Effector memory CD4-positive, alpha-beta T cell (primary cell): ENCODE measurements at places on chromosomes 2 and 18.

DNA sequence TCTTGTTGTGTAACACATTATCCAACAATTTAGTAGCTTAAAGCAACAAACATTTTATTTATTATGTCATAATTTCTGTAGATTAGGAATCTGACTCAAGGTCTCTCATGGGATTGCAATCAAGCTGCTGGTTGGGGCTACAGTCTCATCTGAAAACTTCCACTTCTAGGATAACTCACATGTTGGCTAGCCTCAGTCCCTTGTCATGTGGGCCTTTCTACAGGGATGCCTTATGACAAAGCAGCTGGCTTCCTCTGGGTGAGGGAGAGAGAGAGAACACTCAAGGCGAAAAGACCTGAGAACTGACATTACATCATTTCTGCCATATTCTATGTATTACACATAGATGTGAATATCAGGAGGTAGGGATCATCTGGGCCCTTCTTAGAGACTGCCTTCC is 317.9 kb upstream of the VRK2 start:
- no peak for DNase-seq

GRCh38 chr18:25136416-25137196 is 215.4 kb downstream of the ZNF521 start:
- no peak for DNase-seq

DNA sequence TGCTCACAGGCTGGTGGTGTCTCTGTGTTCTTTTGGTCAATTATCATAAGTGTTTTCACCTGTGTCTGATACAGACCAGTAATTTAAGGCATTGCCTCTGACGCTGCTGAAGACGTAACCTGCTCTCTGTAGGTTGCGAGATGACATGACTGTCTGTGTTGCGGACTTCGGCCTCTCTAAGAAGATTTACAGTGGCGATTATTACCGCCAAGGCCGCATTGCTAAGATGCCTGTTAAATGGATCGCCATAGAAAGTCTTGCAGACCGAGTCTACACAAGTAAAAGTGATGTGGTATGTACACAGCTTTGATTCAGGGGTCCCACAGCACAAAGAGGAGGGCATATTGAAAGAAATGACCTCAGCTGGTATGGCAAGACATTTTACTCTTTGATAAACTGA is 33.8 kb upstream of the TMEM87B start:
- no peak for DNase-seq

GRCh38 chr2:122210065-122210464 is 454.6 kb downstream of the TSN start:
- no peak for DNase-seq

DNA sequence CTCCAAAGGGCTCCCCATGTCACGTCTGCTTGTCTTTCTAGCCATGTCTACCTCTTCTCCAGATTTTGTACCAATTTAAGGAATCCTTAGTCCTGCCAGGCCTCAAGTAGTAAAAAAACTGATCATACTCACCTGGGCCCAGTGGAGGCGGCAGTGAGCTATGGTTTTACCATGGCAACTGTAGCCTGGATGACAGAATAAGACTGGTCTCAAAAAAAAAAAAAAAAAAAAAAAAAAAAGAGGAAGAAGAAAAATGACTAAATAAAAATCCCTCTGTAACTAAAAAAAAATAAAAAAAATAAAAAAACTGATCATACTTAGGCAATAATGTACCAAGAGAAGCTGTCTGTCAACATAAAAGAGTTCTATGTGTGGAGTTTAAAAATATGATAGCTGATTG is 221.6 kb downstream of the NR4A2 start:
- DNase-seq, result no peak

GRCh38 chr18:8744656-8745055 is 39.3 kb downstream of the MTCL1 start:
- peak; percentile 18 for DNase-seq

DNA sequence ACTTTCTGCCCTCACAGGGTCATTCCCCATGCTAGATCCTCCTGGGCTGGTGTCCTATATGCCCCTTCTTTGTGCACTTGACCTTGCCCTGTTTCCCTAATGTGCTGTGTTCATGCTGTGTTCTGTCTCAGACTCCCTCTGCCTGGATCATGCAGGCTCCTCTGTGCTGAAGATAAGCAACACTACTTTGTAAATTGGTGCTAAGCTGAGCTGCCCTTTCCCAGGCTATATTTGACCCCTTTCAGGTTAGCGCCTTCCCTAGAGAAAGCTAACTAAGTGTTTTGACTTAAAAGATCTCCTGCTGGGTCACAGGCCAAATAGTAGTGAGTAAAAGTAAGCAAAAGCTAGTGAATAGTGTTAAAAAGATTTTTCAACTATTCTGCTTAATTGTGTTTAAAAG is 257.2 kb upstream of the RGPD4 start:
- no peak for DNase-seq

DNA sequence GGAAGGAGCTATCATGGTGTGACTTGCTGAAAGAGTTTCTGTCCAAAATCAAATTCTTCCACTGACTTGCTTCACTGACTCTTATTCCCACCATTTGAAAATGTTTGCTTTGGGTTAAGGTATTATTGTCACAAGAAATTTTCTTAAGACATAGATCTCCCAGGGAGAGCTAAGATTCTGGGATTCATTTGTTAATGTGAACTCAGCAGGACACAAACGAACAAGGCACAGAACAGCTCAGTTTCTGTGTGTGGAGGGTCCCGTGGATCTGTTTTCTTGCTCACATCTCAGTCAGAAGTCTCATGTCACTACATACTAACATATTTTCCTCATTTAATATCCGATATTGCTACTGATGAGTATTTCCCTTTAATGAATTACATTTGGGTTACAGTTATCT is 8.2 kb upstream of the HNRNPA3 start:
- DNase-seq, result no peak

DNA sequence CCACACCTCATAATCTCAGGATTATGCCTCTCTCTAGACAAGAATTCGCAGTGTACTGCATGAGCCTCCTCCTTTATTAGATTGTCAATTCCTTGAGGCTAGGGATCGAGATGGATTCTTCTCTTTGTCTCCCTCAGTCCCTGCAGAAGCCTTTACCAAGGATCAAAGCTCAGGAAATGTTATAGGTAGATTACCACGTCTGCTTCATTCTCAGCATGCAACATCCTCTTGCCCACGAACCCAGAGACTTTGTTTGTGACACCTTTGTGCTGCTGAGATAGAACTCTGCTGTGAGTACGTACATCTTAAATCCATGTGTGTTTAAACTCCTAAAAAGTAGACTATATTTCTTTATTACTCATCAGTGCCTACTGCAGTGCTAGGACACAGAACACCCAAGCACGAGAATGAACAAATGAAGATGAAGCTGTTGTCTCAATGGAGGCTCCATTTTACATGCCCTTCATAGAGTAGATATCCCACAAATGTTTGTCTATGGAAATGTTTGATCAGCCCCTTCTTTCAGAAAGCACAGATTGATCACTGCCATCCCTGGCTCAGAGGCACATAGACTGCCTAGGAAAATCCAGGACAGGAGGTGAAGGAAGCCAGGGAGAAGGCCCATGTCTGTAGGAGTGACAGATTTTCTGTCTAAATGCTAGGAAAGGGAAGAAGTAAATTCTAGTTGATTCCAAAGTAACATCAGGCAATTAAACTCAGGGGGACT is 98.8 kb upstream of the KLHL29 start:
- DNase-seq, result no peak

GRCh38 chr2:75561566-75562512 is 1.1 kb upstream of the EVA1A start:
- no peak for DNase-seq

GRCh38 chr18:74508366-74508765 is 12.2 kb downstream of the CNDP2 start:
- DNase-seq, result no peak
